Psoas muscle (tissue), 8 donors: ENCODE measurements at places on chromosomes 12 and 14. TPM values are rescaled to one million over a fixed set of nuclear protein-coding genes. Genes with fewer than 3 reads are reported as not detected.

DNA sequence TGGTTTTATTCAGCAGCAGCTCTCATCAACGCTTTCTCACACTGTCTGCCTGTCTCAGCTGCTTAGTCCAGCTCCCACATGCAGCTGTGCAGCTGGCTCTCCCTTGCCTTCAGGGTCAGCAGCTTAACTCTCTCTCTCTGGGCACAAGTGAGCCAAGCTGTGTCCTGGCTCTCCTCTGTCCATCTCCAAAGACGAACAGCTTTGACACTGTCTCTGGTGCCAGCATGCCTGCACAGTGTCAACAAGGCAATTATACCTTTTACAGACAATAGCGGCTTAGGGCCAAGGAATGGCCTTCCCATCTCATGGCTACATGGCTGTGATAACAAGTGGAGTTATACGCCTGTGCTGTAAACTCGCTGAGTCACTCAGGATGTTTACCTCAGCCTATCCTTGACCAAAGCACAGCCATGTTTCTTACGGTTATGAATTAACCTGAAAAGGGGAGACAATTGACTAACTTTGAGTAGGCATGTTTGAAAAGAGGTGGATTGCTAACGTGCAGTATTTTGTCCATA, 38.4 kb upstream of the MANSC4 start:
- no peaks in the 10 kb centered on the region for H3K36me3 ChIP-seq
- H3K4me1 ChIP-seq = no peaks in the 10 kb centered on the region
- H3K4me3 ChIP-seq = no peak overlapping the region
- no peak for DNase-seq

GRCh38 chr12:119406308-119406707, 71.8 kb downstream of the CCDC60 start:
- no peak for DNase-seq
- H3K36me3 ChIP-seq = no peaks in the 10 kb centered on the region
- no peak overlapping the region for H3K27ac ChIP-seq
- H3K4me3 ChIP-seq = no peak overlapping the region

The CELA1 gene
- total RNA-seq = not detected

The WDHD1 gene
- 1.1 TPM for total RNA-seq

DNA sequence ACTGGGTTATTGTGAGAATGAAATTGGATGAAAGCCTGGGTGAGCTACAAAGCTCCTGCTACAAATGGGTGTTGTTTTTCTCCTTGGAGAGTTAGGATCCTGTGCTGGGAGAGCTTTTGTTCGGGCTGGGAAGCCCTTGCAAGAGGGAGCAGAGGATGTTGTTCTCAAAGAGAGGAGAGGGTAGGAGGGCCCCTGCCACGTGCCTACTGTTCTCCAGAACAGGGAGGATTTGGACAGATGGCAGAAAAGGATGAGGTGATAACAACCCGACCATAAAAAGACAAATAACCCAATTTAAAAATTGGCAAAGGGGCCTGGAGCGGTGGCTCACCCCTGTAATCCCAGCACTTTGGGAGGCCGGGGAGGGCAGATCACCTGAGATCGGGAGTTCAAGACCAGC, 68.8 kb downstream of the GALNT16 start:
- H3K27ac ChIP-seq = no peak overlapping the region
- no peak for DNase-seq
- H3K4me1 ChIP-seq = no peaks in the 10 kb centered on the region
- H3K36me3 ChIP-seq = no peaks in the 10 kb centered on the region
- no peak overlapping the region for H3K4me3 ChIP-seq
- no peaks in the 10 kb centered on the region for H3K27me3 ChIP-seq

GRCh38 chr14:52018252-52018651, 28.9 kb downstream of the RTRAF start:
- H3K4me3 ChIP-seq = no peak overlapping the region
- H3K27me3 ChIP-seq = no peaks in the 10 kb centered on the region
- no peak for DNase-seq
- no peak overlapping the region for H3K27ac ChIP-seq

GRCh38 chr12:120404271-120404670, 33.6 kb upstream of the COX6A1 start:
- DNase-seq = no peak
- H3K27me3 ChIP-seq = no peaks in the 10 kb centered on the region
- no peak overlapping the region for H3K4me3 ChIP-seq

- no peaks in the 10 kb centered on the region for H3K36me3 ChIP-seq
- DNase-seq = no peak
- no peaks in the 10 kb centered on the region for H3K4me1 ChIP-seq
- H3K27me3 ChIP-seq = no peaks in the 10 kb centered on the region
These were observed 19.3 kb downstream of the SLC25A3 start for GRCh38 chr12:98612696-98613334.

The TSPAN19 gene
- not detected for total RNA-seq

The ESYT1 gene
- 48.2 TPM for total RNA-seq

The INHBC gene
- total RNA-seq = 0.18 TPM
